Natural killer cell (primary cell): ENCODE measurements at places on chromosomes 11 and 22.

- H3K4me1 ChIP-seq, result no peaks in the 10 kb centered on the region
- no peaks in the 10 kb centered on the region for H3K27me3 ChIP-seq
- no peak for DNase-seq
- no peak overlapping the region for H3K27ac ChIP-seq
- H3K36me3 ChIP-seq, result peaks cover 15% of the 10 kb centered on the region
Observed at GRCh38 chr22:17656870-17657395, 18.4 kb downstream of the BCL2L13 start.

DNA sequence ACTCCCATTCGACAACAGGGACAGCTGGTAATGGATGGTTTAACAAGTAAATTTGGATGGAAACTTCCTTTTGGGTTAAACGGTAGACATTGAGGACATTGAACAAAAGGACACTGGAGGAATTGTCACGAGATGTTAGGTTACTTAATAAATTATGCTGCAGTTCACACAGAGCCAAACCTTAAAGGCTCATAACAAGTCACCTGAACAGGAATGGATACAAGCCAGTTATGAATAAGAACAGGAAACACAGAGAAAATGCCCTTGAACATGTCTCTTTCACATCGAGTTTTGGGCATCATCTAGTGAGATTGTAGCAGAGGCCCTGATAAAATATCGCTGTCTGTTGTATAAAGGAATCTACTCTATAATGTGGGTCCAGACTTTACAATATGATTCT, 65.6 kb downstream of the CD44 start:
- H3K36me3 ChIP-seq, result peaks cover 79% of the 10 kb centered on the region
- no peak overlapping the region for H3K27ac ChIP-seq
- DNase-seq, result no peak
- H3K27me3 ChIP-seq, result no peaks in the 10 kb centered on the region

DNA sequence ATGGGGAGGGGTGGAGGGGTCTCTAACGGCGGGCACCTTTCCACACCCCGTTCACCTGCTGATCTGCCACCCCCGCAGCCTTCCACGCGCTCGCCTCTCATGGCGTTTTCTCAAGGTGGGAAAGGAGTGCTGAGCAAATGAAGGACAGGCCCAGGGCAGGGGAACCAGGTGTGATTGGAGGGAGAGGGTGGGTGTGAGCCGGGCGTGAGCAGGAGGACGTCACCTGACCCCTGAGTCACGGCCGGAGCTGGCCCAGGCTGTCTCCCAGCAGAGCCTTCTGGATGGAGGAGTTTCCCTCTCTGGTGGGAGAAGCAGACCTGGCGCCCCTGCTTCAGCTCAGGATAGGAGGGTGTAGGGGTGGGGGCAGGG, 14.0 kb upstream of the ARHGAP8 start:
- peaks cover 4% of the 10 kb centered on the region for H3K36me3 ChIP-seq
- no peak overlapping the region for H3K27ac ChIP-seq
- peaks cover 12% of the 10 kb centered on the region for H3K4me1 ChIP-seq
- no peak overlapping the region for H3K4me3 ChIP-seq
- H3K27me3 ChIP-seq, result no peaks in the 10 kb centered on the region
- DNase-seq, result no peak

- peak overlapping the region; percentile 47 for H3K4me3 ChIP-seq
- no peak overlapping the region for H3K27ac ChIP-seq
- H3K36me3 ChIP-seq, result no peaks in the 10 kb centered on the region
- H3K27me3 ChIP-seq, result peaks cover 22% of the 10 kb centered on the region
- H3K4me1 ChIP-seq, result peaks cover 28% of the 10 kb centered on the region
Observed at GRCh38 chr11:34358728-34359547, 1.1 kb upstream of the ABTB2 start.

GRCh38 chr11:2811206-2812091, 74.1 kb downstream of the CDKN1C start:
- H3K27me3 ChIP-seq, result no peaks in the 10 kb centered on the region
- DNase-seq, result no peak
- H3K4me3 ChIP-seq, result no peak overlapping the region
- H3K36me3 ChIP-seq, result no peaks in the 10 kb centered on the region

DNA sequence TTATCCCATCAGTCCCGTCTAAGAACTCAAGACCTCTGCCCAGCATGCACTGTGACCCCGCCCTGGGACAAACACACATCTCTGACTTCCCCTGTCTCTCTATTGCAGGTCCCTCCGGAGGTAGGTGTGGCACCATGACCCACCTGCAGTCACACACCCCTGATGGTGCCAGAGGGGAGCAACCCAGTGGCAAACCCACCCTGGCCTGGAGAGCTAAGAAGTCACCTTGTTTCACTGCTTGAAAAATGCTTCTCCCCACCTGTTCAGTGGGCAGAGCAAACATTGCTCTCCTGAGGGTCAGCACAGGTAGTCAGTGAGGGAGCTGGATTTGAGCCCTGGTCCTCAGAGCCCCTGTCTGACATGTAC, 23.9 kb downstream of the CAPN1 start:
- H3K4me3 ChIP-seq, result no peak overlapping the region
- no peak for DNase-seq
- H3K4me1 ChIP-seq, result peaks cover 2% of the 10 kb centered on the region
- H3K27ac ChIP-seq, result no peak overlapping the region
- peaks cover 62% of the 10 kb centered on the region for H3K36me3 ChIP-seq

DNA sequence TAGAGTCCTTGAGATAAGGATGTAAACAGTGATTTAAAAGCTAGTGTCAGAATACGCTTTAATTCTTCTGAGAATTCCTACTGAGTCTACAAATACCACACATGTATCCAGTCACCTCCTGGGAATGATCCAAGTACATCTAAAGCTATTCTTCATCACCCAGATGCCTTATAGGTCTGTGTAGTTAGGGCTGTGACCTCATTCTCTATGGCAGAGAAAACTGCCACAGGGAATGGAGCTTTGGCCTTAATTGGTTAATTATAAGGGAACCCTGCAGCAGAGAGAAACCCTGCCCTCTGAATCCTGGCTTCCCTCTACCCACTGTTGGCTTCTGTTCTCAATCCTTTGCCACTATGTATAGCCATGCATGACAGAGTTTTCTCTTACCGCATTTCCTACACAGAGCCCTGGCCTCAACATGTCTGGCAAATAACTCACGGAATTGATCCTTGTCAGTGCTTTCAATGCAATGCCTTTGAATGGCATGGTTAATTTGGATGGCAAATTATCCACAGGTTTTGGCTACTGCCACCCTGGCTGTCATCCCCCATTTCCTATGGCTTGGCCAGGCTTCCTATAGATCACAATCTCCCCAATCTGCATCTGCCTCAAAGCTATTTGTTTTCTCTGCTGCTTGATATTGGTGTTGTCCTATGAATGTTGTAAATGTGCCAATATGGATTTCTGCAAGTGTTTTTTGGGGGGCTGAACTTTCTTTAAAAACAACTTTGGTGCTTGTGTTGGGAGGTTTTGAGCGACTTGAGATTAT, 2.9 kb downstream of the DIXDC1 start:
- H3K27ac ChIP-seq, result no peak overlapping the region
- no peak for DNase-seq
- no peaks in the 10 kb centered on the region for H3K27me3 ChIP-seq
- H3K4me3 ChIP-seq, result no peak overlapping the region
- peaks cover 22% of the 10 kb centered on the region for H3K4me1 ChIP-seq

DNA sequence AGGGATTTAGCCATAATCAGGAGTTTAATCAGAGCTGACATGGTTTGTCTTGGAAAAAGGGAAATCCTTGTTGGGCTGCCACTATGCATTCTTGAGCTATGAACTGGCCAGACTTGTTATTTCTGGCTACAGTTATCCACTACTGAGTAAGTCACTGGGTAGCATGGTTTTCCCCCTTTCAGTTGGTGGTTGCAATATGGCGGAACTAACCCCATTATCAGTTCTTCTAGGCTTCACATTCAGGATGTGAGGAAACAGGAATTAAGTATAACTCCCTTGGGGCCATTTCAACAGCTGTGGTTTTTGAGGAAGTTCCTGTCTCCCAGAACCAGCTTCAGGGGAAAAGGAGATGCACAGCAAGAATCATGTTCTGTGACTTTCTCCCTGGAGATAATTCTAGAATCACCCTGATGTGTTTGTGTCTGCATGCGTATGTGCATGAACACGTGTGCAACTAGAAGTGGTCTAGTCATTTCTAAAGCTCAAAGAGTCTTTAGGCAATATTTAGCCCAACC, 103.0 kb upstream of the CD44 start:
- no peaks in the 10 kb centered on the region for H3K27me3 ChIP-seq
- H3K4me1 ChIP-seq, result peaks cover under 1% of the 10 kb centered on the region
- H3K4me3 ChIP-seq, result no peak overlapping the region
- no peak for DNase-seq

GRCh38 chr11:5703741-5704536, 14.3 kb downstream of the TRIM22 start:
- peaks cover 76% of the 10 kb centered on the region for H3K36me3 ChIP-seq
- DNase-seq, result no peak
- no peak overlapping the region for H3K4me3 ChIP-seq
- no peaks in the 10 kb centered on the region for H3K27me3 ChIP-seq
- no peak overlapping the region for H3K27ac ChIP-seq

DNA sequence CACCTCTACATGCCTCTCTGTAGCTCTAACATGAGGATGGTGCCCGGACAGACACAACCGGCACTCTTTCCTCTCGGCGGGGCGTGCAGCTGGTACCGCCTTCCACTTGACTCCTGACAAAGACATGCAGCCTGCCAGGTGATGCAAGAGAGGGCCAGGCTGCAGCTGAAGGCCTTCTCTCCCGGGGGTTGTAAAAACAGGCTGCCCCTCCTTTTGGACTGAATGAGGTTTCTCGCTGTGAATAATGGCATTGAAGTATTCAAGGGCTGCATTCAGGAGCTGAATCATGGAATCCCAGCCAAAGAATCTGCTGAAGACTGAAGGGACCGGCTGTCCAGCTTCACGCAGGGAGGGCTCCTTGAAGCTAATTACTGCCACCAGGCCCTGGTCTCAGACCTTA, 110.9 kb downstream of the GALNT18 start:
- H3K36me3 ChIP-seq, result no peaks in the 10 kb centered on the region
- H3K4me1 ChIP-seq, result no peaks in the 10 kb centered on the region
- H3K4me3 ChIP-seq, result no peak overlapping the region
- no peak overlapping the region for H3K27ac ChIP-seq
- DNase-seq, result no peak

GRCh38 chr11:34278693-34279297, 79.0 kb downstream of the ABTB2 start:
- H3K4me1 ChIP-seq, result no peaks in the 10 kb centered on the region
- no peaks in the 10 kb centered on the region for H3K27me3 ChIP-seq
- no peak overlapping the region for H3K27ac ChIP-seq
- no peaks in the 10 kb centered on the region for H3K36me3 ChIP-seq
- no peak overlapping the region for H3K4me3 ChIP-seq
- DNase-seq, result no peak

- no peak overlapping the region for H3K4me3 ChIP-seq
- H3K27ac ChIP-seq, result no peak overlapping the region
- no peak for DNase-seq
- H3K4me1 ChIP-seq, result peaks cover 11% of the 10 kb centered on the region
- H3K27me3 ChIP-seq, result no peaks in the 10 kb centered on the region
Observed at GRCh38 chr11:58494101-58494500, 13.8 kb downstream of the OR5B21 start.

GRCh38 chr11:73321604-73322381, 13.7 kb downstream of the ARHGEF17 start:
- no peak overlapping the region for H3K4me3 ChIP-seq
- no peaks in the 10 kb centered on the region for H3K36me3 ChIP-seq
- H3K27me3 ChIP-seq, result no peaks in the 10 kb centered on the region

- no peaks in the 10 kb centered on the region for H3K27me3 ChIP-seq
- H3K4me1 ChIP-seq, result no peaks in the 10 kb centered on the region
- no peak overlapping the region for H3K27ac ChIP-seq
- H3K4me3 ChIP-seq, result no peak overlapping the region
Observed at GRCh38 chr11:91761406-91762025, 463.1 kb upstream of the FAT3 start.

DNA sequence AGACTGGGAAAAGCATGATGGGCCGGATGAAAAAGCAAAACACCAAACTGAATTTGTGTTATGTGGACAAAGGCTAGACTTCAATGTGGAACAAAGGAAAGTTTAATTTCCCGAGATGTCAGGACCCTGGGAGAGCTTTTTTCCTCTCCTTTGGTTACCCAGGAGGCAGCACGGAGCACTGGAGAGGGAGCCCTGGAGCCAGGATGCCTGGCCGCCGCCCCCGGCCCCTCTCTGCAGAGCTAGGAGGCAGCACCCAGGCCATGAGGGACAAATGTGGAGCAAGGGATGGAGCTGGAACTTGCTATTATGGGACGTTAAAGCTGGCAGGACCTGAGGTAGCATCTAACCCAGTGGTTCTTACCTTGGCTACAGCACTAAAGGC, 108.9 kb downstream of the MORC2 start:
- DNase-seq, result no peak
- no peaks in the 10 kb centered on the region for H3K27me3 ChIP-seq
- no peak overlapping the region for H3K27ac ChIP-seq
- H3K4me3 ChIP-seq, result no peak overlapping the region
